ENCODE measurements at places on chromosomes 6 and 20.

DNA sequence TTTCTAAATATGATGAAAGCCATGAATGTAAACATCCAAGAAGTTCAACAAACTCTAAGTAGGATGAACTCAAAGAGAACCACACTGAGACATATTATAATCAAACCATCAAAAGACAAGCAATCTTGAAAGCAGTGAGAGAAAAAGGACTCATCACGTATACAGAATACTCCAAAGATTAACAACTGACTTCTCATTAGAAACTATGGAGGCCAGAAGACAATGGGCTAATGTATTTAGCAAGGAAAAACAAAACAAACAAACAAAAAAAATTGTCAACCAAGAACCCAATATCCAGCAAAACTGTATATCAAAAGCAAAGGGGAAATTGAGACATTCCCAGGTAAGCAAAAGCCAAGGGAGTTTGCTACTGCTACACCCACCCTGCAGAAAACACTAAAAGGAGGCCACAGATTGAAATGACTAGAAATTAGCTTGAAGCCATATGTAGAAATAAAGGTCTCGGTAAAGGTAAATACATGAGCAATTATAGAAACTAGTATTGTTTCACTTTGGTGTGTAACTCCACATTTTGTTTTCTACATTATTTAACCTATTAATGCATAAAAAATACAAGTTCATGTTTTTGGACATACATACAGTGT lies 301.1 kb upstream of the QKI start:
- no peak for DNase-seq

DNA sequence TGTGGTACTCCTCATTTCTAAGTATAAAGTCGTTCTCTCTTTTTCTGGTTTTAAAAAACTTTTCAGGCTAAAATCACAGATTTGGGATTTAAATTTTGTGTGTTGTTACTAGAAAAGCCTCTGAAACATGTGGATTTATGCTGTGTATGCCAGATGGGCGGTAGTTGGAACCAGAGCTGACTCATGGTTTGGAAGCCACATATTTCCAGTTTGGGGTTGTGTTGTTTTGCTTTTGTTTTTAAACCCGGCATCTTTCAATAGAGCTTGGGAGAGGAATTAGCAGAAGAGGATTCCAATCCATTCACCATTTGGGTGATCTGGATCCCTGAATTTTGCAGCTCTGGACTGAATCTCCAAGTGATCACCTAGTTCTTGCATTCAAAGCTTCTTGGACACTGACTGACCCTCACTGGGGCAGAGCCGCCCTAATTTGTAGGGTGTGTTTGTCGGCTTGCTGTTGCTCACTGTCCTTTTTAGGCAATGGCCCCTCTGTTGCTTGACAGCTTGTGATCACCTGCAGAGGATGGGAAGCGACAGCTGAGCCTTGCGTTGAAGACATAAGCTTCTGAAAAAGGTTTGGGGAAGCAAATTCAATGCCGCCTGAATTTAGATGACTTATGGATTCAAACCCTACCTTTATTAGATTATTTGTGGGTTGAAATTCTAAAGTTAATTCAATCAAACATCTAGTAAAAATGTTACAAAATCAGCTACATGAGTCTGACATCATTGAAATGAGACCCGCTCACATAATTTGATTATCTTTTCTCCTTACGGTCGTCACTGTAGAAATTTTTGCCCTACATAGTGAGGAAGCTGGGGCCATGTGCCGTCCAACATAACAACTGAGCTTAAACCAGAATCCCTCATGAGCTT lies 79.9 kb upstream of the CD83 start:
- DNase-seq, result no peak

DNA sequence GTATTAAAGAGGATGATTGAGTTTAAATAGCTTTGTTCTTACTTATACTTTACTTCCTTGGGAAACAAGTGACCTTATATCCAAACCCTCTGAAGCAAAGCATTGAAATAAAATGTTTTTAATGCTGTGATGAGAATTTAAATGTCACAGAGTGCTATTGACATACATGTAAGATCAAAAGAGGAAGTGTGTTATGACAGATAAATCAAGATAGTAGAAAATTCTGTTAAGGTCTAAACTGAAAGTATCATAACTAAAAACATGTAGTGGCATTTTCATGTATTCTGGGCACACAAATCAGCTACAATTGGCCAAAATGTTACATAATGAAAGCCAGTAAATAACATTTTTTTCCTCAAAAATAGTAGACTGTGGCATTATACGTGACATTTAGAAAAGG lies 318.0 kb downstream of the GRIK2 start:
- no peak for DNase-seq

DNA sequence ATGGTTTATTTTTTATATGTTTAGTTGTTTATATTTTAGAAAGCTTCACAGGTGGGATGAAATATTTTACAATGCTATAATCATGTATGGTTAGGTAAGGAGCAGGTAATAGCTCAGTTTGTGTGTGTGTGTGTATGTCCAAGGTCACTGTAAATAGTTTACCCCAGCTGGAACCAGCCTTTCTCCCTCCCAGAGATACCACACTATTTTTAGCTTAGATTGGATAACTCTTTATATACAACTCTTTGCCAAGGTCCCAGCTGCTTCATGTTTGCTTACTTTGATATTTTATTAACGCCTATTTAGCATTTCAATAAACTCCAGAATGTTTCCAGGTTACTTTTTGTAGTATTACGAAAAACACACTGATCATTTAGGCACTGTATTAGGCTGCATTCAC lies 1.8 kb upstream of the PEX7 start:
- no peak for DNase-seq

GRCh38 chr6:88730611-88731011 lies 232.8 kb downstream of the RNGTT start:
- no peak for DNase-seq

- DNase-seq, result no peak
These were observed 32.1 kb downstream of the TP53INP2 start for GRCh38 chr20:34736106-34736735.

DNA sequence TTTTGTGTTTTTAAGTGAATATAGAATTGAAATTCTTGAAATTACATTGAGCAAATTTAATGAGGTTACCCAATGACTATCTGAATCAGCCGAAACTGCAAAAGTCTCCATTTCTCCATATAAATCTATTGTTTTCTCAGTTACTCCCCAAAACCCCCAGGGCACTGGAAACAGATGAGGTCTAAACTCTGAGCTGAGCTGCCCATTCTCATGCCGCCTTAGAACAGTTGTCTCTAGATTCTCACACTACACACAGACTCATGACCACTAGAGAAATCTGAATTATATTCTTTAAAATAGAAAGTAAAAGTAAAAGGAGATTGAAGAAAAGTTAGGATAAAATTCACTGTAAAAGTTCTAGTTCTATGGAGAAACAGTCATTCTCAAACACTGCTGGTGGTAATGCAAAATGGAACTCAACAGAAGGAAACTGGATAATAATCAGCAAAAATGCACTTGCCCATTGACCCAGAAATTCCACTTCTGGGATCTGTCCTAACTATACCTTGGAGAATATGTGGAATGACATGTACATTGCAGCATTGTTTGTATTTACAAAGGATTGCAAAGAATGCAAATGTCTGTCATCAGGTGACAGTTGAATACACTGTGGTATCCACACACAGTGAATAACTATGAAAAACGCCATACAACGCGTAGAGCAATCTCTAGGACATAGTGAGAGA lies 125.5 kb downstream of the IPCEF1 start:
- no peak for DNase-seq

DNA sequence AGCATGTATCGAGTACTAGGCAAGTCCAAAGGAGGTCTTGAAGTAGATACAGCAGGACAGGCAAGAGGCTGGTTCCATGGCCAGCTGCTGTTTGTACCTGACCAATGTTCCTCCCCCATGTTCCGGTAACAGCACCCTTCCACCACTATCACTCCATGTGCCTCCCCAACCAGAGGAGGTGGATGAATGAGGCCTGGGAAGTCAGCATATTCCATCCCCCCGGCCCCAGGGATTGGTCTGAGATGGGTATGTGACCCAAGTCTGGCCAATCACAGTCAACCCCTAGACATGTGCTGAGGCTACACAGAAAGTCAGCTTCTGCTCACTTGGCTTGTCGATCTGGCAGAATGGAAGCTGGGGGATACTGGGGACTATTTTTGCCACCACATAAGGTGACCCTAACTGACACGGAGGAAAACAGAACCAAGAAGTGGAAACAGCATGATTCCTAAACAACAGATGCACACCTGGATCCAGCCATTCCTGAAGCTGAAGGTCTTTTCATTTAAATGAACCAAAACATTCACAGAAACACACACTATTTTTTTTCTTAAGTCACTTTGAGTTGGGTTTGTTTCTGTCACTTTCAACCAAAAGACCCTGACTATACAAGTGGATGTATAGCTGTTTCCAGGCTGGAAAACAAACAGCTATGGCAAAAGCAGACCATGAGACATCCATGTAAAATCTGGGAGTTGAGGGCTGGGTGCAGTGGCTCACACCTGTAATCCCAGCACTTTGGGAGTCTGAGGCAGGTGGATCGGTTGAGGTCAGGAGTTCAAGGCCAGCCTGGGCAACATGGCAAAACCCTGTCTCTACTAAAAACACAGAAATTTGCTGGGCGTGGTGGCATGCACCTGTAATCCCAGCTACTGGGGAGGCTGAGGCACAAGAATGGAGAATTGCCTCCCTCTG lies 70.4 kb upstream of the PTPN1 start:
- no peak for DNase-seq

- DNase-seq, result no peak
These were observed 31.2 kb downstream of the PARD6B start for GRCh38 chr20:50762435-50763220.

- DNase-seq, result no peak
These were observed 207.2 kb downstream of the BTBD9 start for GRCh38 chr6:38432479-38432878.

DNA sequence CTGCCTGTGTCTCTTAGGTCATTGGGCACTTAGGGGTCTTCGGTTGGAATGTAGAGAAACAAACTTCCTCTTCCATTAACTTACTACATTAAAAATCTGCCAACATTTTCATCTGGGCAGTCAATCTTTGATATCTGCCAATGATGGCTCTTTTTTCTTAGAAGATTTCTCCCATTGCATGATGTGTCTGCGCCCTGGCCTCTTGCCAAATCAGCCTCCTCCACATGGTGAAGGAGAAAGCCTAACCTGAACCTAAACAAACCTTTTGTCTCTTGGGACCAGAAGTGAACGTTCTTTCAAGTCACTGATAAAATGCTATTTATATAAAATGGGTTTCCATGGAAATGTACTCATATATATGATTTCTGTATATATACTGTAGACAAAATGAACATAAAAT lies 998.9 kb upstream of the GJE1 start:
- DNase-seq, result no peak

DNA sequence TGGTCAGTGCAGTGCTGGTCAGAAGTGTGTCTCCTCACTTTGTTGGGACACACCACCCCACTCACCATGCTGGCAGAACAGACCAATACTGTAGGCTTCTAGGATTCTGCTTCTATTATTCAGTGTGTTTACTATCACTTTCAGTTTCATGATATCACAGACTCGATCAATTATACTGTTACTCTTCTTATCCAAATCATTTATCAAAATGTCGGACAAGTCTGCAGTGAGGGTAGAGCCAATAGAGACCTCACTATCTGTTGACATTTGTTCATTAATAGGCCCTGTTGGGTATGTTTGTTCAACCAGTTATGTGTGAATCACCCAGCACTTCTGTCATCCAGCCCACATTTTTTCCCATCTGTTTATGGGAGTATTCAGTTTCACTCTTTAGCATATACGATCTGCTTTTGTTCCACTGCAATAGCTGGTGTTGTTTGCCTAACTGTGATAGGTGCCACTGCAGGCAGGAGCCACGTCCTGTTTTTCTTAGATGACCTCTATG lies 140.1 kb downstream of the NRN1 start:
- DNase-seq, result no peak

GRCh38 chr6:72080260-72080941 lies 194.1 kb downstream of the RIMS1 start:
- no peak for DNase-seq

- peak; percentile 19 for DNase-seq
These were observed 6.9 kb upstream of the OSER1 start for GRCh38 chr20:44217342-44218092.

DNA sequence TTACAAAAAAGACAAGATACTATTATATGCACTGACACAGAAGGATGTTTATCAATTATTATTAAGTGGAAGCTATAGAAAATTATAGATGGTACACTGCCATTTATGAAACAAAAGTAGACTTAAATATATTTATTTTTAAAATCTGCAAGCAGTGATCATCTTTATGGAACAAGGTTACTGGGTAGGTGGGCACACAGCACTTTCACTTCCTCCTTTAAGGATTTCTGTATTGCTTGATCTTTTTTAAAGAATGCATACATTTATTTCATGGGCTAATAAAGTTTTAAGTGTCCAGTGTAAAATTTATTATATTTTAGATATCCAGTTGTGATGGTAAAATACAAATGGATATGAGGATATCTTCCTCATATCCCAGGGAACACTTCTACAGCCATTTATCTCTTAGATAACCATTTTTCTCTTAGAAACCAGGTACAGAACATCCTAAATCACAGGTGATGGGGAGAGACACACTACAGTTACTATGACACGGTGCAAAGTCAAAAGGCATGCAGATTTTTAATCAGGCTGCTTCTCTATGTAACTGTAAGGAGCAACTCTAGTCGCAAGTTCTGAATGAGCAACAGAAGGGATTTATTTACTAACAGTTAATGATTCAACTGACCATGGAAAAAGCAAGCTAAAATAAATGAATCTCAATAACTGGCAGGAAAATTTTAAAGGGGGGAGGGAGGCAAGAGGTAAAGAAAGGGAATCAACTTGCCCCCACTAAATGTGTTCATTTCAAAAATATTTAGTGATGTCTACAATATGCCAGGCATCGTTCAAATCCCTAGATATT lies 2.2 kb downstream of the FBXL4 start:
- DNase-seq, result no peak

GRCh38 chr6:122511193-122511924 lies 39.8 kb upstream of the SERINC1 start:
- DNase-seq, result no peak

DNA sequence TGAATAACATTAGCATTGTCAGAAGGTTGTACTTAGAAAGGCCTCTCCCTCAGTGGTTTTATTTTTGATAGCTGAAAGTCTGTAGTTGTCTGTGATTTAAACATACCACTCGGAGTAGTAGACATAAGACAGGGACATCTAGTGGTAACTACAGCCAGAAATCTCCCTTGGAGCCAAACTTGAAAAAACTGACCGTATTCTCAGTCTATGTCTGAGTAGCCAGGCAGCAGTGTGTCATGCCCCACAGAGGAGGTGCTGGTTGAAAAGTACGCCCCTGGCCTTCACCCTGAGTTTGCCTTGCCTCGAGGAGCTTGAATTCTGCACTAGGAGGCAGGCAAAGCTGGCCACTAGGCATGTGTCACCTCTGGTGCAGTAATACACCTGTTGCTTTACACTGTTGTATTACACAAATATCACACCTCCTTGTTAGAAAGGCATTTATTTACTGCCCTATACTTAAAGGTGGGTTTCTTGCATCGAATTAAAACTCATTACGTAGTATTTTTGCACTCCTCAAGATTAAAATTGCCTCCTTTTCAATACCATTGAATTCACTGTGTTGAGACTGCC lies 20.8 kb downstream of the ZBTB2 start:
- DNase-seq, result no peak

Data from stimulated activated CD8-positive, alpha-beta memory T cell treated with anti-CD3 and anti-CD28 coated beads, Interleukin-4, amount 100 ng/mL, for 4 hours (primary cell).